Activated CD8-positive, alpha-beta memory T cell treated with anti-CD3 and anti-CD28 coated beads for 1 hour (primary cell): ENCODE measurements at places on chromosomes 1 and 21.

GRCh38 chr1:157193702-157194391 lies 55.7 kb upstream of the ETV3 start:
- DNase-seq = peak; percentile 11

GRCh38 chr1:226476648-226477319 lies 68.9 kb upstream of the PARP1 start:
- no peak for DNase-seq

GRCh38 chr1:212990276-212990675 lies 25.4 kb downstream of the ANGEL2 start:
- no peak for DNase-seq

GRCh38 chr21:36004441-36004840 lies 55.9 kb downstream of the SETD4 start:
- no peak for DNase-seq

DNA sequence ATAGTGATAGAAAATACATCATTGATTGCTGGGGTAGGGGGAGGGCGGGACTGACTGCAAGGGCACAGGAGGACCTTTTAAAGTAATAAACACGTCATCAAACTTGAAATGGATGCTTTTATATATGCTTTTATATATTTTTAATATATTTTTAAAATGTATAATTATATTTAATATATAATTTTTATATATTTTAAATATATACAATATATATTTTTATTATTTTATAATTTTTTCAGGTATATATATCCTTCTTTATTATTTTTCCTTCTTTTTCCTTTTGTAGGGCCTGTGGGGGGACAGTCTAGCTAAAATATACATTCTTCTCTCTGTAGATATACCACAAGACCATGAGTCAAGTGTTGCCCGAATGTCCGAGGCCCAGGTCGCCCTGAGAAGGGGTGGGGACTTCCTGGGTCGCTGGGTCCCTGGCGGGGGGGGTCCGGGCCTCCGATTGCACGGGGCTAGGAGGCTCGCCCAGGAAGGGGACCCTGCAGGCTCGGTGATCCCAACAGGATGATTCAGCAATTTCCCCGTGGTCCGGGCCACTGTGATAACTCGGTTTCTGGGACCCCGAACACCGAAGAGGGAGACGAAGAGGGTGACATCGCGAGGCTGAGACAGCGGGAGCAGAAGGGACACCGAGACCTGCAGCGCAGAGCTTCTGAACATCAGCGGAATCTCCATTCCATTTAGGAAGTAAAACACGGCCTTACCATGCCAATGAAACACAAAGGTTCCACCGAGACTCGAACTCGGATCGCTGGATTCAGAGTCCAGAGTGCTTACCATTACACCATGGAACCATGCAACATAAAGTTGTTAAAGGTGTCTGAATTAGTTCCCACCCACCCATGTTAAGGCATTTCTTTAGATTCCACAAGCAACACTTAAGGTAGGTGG lies 112.5 kb upstream of the NBPF11 start:
- DNase-seq = no peak

DNA sequence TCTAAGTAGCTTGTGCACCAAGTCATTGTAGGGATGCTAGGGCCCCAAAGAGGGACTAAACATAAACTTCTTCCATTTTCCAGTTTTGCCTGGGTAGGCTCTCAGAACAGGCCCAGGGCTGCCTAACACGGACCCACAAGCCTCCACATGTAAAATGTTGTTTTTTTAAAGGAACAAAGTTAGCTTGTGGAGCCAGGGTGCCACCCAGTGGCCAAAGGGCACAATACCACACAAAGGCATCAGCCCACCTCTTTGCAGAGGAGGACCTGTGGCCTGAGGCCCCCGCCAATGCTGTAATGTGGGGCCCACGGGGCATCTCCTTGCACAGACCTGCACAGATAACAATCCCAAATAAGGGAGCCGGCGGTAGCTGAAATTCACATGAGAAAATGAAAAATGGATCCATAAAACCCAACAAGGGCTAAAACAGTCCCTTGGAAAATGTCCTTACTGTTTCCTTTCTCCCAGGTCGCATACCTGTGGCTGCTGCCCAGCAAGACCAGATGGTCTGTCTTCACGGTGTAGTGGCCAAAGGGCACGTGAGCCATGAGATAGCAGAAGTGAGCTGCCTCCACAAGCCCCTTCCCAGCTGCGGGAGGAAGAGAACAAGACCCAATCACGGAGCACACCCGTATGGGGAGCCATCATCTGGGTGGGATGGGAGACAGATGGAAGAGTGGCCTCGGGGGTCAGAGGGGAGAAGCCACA lies 23.8 kb downstream of the SEC16B start:
- no peak for DNase-seq

DNA sequence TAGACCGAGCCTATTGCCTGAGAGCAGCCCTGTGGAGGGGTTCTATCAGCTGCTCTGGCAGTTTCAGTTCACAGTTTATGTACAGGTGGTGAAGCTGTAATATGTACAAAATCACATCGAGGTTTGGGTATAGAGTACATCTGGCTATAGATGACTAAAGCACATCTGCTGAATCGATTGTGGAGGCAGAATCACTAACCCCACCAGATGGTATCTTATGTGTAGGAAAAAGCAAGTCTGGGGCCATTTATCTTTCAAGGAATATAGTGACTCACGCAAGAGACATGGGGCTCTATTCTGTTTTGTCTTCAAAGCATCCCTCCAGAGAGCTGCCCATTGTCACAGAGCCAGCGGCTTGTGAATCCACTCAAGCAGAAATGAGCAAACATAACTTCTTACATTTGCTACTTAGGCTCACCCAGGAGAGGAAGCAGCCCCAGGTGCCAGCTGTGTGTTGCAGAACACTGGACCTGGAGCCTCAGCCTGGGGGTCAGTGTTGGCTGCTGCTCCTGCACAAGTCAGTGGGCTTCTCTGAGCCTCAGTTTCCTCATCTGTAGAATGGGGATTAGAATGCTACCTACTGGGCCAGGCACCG lies 21.3 kb downstream of the MIIP start:
- DNase-seq = no peak

DNA sequence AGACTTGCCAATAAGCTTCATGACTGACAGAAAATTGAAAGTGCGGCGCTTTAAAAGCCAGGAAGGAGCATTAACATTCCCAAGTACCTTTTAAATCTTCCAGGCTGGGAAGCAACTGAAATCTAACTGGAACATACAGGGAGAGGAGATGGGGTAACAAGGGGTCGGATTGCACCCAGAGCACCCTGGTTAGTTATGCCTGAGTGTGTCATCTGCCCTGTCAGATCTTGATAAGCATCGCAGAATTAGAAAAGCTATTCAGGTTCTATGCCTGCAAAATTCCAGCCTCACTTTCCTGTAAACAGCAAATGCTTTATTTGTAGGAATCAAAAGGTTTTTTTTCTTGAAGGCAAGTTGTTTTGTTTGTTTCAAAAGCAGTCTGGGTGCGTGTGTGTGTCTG lies 58.5 kb downstream of the SERBP1 start:
- DNase-seq = no peak

DNA sequence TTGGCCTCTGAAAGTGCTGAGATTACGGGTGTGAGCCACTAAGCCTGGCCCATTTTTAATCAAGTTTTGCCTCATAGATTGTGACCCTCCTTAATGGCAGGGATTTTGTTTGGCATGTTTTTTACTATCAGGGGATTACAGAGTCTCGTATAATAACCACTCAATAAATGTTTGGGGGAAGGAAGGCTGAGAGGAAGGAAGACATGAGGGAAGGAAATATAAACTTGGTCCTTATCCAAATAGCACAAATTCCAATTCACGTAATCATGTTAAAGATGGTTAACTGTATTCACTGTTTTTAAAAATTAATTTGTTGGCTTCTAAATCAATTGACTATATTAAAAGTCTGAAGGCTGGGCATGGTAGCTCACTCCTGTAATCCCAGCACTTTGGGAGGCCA lies 30.9 kb upstream of the SERTAD4 start:
- DNase-seq = no peak

- no peak for DNase-seq
These were observed 52.1 kb downstream of the SYDE2 start for GRCh38 chr1:85148524-85149250.

DNA sequence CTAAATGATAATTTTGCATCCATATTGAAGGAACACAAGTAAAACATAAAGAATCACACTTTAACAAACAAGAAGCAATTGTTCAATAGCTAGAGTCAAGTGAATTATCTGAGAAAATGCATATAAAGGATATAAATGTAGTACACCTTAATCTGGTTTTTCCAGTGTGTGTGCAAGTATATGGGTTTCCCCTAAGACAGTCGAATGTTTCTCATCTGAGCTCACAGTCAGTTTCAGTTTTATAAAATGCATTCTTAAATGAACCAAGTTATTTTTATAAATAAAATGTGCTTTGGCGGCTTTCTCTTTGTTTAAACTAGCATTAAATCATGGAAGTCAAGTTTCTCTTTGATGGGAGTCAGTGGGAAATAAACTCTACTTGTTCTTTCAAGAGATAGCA lies 125.9 kb downstream of the PTPRC start:
- no peak for DNase-seq

DNA sequence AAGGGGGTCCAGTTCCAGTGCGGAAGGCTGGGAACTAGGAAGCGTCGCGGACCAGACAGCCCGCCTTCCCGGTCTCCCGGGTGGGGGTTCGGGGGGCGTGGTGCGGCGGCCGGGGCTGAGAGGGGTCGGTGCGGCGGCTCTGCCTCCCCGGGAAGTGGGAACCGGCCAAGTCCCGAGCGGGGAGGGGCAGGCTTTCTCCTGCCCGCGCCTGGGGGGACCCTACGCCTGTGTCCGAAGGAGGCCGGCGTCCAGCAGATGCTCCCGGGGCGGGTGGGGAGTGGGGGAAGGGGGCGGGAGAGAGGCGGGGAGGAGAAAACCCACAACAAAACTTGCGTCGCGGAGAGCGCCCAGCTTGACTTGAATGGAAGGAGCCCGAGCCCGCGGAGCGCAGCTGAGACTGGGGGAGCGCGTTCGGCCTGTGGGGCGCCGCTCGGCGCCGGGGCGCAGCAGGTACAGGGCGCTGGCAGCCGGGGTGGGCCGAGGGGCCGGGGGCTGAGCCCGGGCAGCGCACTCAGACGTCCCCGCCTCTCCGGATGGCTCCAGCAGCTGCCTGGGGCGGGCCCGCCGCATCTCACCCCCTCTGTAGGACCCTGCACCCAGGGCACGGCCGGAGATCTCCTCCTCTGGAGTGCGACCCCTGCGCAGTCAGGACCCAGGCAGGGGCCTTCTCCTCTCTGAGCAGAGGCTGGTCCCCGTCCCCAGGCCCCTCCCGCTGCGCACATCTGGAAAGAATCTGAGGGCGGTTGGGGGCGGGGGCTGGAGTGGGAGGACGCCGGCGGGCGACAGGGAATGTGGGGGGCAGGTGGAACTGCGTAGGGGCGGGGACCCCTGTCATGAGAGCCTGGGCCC lies at the start of gene PODN:
PODN (plus strand) TSS at position 355 of the 849 bp plus-strand sequence. CDS start 7,643 bp downstream, outside the sequence.
- DNase-seq = no peak

DNA sequence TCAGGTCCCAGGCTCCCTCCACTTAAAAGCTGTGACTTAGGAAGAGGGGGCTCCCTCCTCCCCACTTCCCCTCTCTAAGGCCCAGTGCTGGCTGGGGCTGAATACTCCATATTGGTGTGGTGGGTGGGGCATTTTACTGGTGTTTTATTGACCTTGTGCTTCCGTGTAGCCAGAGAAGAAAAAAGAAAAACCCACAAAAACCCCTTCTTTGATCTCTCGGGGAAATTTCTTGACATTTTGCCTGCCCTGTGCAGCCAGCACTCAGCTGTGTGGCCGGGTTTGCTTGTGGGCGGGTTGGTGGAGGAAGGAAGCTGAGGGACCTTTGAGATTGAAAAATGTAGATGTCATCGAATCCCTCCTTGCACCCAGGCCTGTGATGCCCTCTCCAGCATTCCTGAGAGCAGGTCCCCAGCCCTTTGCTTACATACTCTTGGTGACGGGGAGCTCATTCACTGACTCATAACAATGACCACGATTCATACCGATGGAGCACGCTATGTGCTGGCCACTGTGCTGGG lies 24.8 kb downstream of the TNFRSF8 start:
- DNase-seq = no peak

GRCh38 chr1:114299331-114299975 lies 145.8 kb upstream of the SYT6 start:
- DNase-seq = no peak

GRCh38 chr1:82152356-82153271 lies 351.9 kb downstream of the ADGRL2 start:
- DNase-seq = no peak

- DNase-seq = no peak
These were observed 84.1 kb downstream of the ADCY10 start for GRCh38 chr1:167829868-167830267.

DNA sequence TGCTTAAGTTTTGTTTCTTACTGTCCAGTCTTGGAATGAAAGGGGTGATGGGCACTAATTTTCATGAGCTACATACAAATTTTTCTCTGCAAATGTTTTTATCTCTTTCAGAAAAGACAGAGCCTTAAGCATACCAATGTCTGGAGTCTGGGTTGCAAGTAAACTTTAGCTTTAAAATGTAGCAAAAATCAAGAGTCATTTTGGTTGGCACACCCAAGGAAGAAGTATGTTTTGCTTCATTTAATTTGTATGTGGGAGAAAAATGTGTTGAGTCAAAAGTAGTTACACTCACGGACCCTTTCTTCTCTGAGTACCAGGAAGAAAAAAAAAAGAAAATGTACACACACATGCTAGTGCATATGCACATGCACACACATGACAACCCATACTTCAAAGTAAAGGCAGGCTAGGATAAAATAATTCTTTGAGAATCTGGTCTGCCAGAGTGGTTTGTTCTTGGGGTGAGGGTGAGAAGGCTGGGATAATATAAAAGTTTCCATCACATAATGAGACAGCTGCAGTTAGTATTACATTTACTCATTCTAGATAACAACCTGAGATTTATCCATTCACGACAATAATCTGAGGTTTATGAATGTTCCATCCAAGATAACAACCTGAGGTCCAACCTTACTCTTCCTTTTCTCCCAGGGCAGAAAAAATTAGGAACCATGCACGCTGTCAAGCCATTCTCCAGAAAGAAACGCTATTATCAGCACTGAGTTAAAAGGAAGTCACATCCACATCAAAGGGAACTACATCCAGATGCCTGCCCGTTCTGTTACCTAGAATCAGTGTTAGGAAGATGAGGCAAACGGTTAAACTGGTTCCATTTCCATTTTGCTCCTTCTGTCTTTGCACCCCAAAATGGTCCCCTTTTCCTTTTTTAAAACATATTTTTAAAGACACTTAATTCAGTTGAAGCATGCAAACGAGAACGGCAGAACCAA lies 9.3 kb downstream of the DPYD start:
- no peak for DNase-seq

- peak; percentile 27 for DNase-seq
These were observed 868 bp downstream of the C1orf21 start for GRCh38 chr1:184387476-184388318.

DNA sequence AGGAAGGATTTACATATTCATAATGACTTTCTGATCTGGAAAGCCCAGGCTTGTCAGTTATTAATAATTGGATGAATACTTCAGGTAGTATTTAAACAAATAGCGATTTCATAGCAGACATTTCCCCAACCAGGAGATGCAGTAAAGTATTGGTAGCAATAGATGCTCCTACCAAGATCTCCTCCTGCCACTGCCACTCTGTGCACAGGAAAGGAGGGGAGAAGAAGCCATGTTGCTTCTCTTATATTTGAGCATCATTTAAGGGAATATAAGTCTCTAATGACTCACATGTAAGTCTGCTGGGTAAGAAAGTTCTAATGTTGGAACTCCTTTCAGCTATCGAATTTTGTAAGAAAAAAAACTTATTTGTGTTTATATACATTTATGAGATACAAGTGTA lies 420 bp upstream of the IFI16 start:
- no peak for DNase-seq
